ENCODE measurements at places on chromosomes 13 and 19.

DNA sequence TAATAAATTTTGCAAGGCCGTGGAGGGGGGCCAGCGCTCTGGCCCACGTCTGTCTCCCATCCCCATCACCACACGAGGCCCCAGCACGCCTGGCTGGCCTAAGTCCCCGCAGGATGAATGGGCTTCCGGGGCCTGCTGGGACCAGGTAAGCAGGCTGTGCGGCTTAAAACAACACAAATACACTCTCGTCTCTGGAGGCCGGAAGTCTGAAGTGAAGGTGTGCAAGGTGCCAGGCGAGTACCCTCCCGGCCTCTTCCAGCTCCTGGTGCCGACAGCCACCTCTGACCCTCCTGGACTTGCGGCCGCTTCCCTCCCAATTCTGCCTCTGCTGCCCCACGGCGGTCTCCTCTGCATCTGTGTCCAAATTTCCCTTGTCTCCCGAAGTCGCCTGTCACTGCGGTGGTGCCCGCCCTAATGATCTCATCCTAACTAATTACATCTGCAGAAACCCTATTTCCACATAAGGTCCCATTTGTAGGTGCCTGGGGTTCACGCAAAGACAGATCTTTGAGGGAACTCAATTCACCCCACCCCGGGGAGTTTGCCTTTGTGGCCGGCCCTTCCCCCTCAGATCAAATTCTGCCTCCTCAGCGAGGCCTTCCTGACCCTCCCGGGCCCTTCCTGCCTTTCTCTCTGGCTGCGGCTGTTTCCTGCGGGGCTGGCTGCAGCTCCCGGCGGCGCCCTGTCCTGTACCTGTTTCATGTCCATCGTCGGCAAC is 8.1 kb upstream of the PTBP1 start:
- peaks cover 36% of the 10 kb centered on the region for H3K4me1 ChIP-seq
- DNase-seq, result no peak
- no peaks in the 10 kb centered on the region for H3K27me3 ChIP-seq

DNA sequence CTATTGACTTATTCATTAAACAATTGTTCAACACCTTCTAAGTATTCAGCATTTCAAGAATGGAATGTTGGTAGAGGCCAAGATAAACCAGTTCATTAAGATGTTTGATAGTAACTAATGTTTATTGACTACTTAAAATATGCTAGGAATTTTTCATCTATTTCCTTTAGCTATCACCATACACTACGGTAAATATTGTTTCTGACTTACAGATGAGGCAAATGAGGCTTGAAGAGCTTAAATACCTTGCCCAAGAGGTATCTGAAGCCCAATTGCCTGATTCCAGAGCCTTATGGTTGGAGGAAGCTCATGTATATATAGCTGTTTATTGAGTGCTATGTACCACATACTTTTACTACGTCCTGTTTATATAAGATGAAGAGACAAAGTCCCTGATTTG is 286.2 kb downstream of the NDFIP2 start:
- DNase-seq, result no peak
- H3K36me3 ChIP-seq, result no peaks in the 10 kb centered on the region
- no peaks in the 10 kb centered on the region for H3K27me3 ChIP-seq
- H3K27ac ChIP-seq, result no peak overlapping the region

GRCh38 chr13:73166204-73166603 is 107.4 kb downstream of the KLF5 start:
- no peaks in the 10 kb centered on the region for H3K27me3 ChIP-seq
- DNase-seq, result no peak
- no peak overlapping the region for H3K27ac ChIP-seq
- H3K36me3 ChIP-seq, result no peaks in the 10 kb centered on the region
- H3K4me1 ChIP-seq, result peaks cover 8% of the 10 kb centered on the region
- H3K4me3 ChIP-seq, result no peak overlapping the region

GRCh38 chr13:104114101-104114500 is 1047.9 kb upstream of the SLC10A2 start:
- H3K4me1 ChIP-seq, result no peaks in the 10 kb centered on the region
- no peak for DNase-seq
- no peak overlapping the region for H3K27ac ChIP-seq
- no peaks in the 10 kb centered on the region for H3K36me3 ChIP-seq

- no peaks in the 10 kb centered on the region for H3K27me3 ChIP-seq
- no peaks in the 10 kb centered on the region for H3K36me3 ChIP-seq
- DNase-seq, result no peak
Measured at GRCh38 chr19:51166846-51167490, 24.9 kb downstream of the SIGLEC7 start.

GRCh38 chr13:74036373-74036772 is 97.8 kb downstream of the KLF12 start:
- peak; percentile 27 for DNase-seq
- no peaks in the 10 kb centered on the region for H3K36me3 ChIP-seq
- 0 out of 2 replicates have a peak, but pooled peaks cover 2% of the 10 kb centered on the region for H3K4me1 ChIP-seq
- H3K4me3 ChIP-seq, result no peak overlapping the region
- H3K27me3 ChIP-seq, result no peaks in the 10 kb centered on the region
- H3K27ac ChIP-seq, result peak overlapping the region; percentile 48

DNA sequence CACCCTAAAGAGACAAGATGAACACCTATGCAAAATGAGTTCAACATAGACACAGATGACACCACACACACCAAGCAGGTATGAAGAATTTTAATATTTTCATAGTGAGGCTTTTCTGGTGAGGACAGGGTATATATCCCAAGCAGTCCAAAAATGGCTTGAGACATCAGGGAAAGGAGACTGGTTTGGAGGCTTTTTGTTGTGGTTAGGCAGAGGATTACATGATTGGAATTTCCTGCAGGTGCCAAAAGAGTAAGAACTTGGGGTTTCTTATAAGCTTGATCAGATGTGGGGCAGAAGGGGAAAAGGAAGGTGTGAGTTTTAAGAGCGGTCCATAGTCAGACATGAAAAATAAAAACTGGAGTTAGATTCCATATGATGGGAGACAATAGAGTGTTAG is 420.8 kb upstream of the SLITRK1 start:
- DNase-seq, result no peak
- no peaks in the 10 kb centered on the region for H3K4me1 ChIP-seq
- no peaks in the 10 kb centered on the region for H3K36me3 ChIP-seq
- H3K27ac ChIP-seq, result no peak overlapping the region

GRCh38 chr13:91618315-91618714 is 219.9 kb downstream of the GPC5 start:
- no peak for DNase-seq
- no peaks in the 10 kb centered on the region for H3K27me3 ChIP-seq
- H3K4me1 ChIP-seq, result no peaks in the 10 kb centered on the region
- no peak overlapping the region for H3K4me3 ChIP-seq
- no peaks in the 10 kb centered on the region for H3K36me3 ChIP-seq
- H3K27ac ChIP-seq, result no peak overlapping the region

GRCh38 chr19:2618611-2619010 is 83.9 kb downstream of the GNG7 start:
- no peak for DNase-seq
- no peak overlapping the region for H3K27ac ChIP-seq
- no peaks in the 10 kb centered on the region for H3K36me3 ChIP-seq
- H3K27me3 ChIP-seq, result no peaks in the 10 kb centered on the region

DNA sequence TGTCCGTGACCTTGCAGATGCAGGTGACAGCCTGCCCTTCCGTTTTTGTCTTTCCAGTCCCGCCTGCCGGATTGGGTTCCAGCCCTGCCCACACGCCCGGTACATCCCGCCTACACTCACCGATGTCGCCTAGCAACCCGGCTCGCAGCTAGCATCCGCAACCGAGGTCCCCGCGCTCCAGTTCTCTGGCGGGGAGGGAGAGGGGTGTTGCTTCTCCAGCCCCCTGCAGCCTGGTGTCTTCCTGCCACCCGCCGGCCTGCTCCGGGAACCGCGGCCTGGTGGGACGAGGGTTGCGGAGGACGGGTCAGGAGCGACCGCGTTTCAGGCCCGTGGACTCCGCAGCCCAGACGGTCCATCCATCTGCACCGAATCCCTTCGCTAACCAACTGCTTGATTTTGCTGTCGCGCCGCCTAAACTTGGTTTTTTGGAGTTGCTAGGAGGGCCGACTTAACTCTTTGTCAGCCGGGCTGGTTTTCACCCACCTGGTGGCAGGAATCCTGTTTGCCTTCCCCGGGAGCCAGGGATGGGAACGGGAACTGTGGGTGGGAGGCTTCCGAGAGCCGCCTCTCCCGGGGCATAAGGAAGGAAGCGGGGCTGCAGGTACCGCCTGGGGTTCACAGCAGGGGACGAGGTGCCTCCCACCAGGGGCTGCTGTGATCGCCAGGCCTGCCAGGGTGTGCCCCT is 15.4 kb upstream of the MATK start:
- DNase-seq, result no peak
- H3K4me1 ChIP-seq, result no peaks in the 10 kb centered on the region
- no peaks in the 10 kb centered on the region for H3K27me3 ChIP-seq
- H3K27ac ChIP-seq, result no peak overlapping the region
- no peaks in the 10 kb centered on the region for H3K36me3 ChIP-seq
- peak overlapping the region; percentile 59 for H3K4me3 ChIP-seq
